ENCODE measurements at places on chromosomes 11 and 22. TPM values are rescaled to one million over a fixed set of nuclear protein-coding genes. Genes with fewer than 3 reads are reported as not detected.

Gene EML3
- 64.9 TPM for total RNA-seq

Gene MMP12
- 0.16 TPM for total RNA-seq

Gene ABCG4
- 0.52 TPM for total RNA-seq

Gene APOL6
- total RNA-seq: 8.1 TPM

Gene ASPHD2
- 2.1 TPM for total RNA-seq

Gene EFCAB6
- total RNA-seq: 1.6 TPM

Gene C11orf98
- 48.7 TPM for total RNA-seq

Gene DNAJB7
- not detected for total RNA-seq

Gene SYT13
- total RNA-seq: not detected

Data from esophagus mucosa (tissue), 1 donor.